Renal pelvis (tissue), 12 donors: ENCODE measurements at places on chromosomes 11 and 22. TPM values are rescaled to one million over a fixed set of nuclear protein-coding genes. Genes with fewer than 3 reads are reported as not detected.

CCDC87 gene
- polyA plus RNA-seq, result 0.31 TPM

OLFML1 gene
- polyA plus RNA-seq, result 29.8 TPM

PAX6 gene
- polyA plus RNA-seq, result 0.27 TPM

SCN4B gene
- polyA plus RNA-seq, result 2.5 TPM

LAYN gene
- 6.4 TPM for polyA plus RNA-seq

HTR3A gene
- not detected for polyA plus RNA-seq

TYR gene
- 0.09 TPM for polyA plus RNA-seq

POU2AF3 gene
- polyA plus RNA-seq, result 8.9 TPM

FLRT1 gene
- 3.4 TPM for polyA plus RNA-seq

OR5M8 gene
- not detected for polyA plus RNA-seq

GALNT18 gene
- 28.1 TPM for polyA plus RNA-seq

SLC39A13 gene
- polyA plus RNA-seq, result 71.9 TPM

IFITM1 gene
- 33.7 TPM for polyA plus RNA-seq

NAALAD2 gene
- polyA plus RNA-seq, result 14.2 TPM

KIF18A gene
- 11.0 TPM for polyA plus RNA-seq

BSCL2 gene
- 72.7 TPM for polyA plus RNA-seq

CALCA gene
- polyA plus RNA-seq, result 16.3 TPM

MUC15 gene
- 3.0 TPM for polyA plus RNA-seq

FCHSD2 gene
- polyA plus RNA-seq, result 34.3 TPM

CFAP300 gene
- 5.6 TPM for polyA plus RNA-seq

GNB1L gene
- polyA plus RNA-seq, result 8.3 TPM

TUBGCP6 gene
- 37.9 TPM for polyA plus RNA-seq

PVALB gene
- 8.0 TPM for polyA plus RNA-seq

C11orf91 gene
- not detected for polyA plus RNA-seq

ZC3H7B gene
- polyA plus RNA-seq, result 96.9 TPM

RAB6A gene
- polyA plus RNA-seq, result 108 TPM

TRIM49 gene
- not detected for polyA plus RNA-seq

LMO2 gene
- polyA plus RNA-seq, result 33.3 TPM

DDX25 gene
- 4.7 TPM for polyA plus RNA-seq

RFPL2 gene
- polyA plus RNA-seq, result 0.73 TPM

CAPRIN1 gene
- 266 TPM for polyA plus RNA-seq

SMTNL1 gene
- 0.17 TPM for polyA plus RNA-seq

POTEH gene
- polyA plus RNA-seq, result not detected

RAB39A gene
- polyA plus RNA-seq, result 0.73 TPM

AQP11 gene
- polyA plus RNA-seq, result 5.3 TPM

TSPAN32 gene
- 2.8 TPM for polyA plus RNA-seq

OR51E1 gene
- polyA plus RNA-seq, result 1.3 TPM

SLC22A6 gene
- 32.2 TPM for polyA plus RNA-seq

TRIM48 gene
- polyA plus RNA-seq, result not detected

ANKK1 gene
- polyA plus RNA-seq, result 0.33 TPM

HARBI1 gene
- 5.6 TPM for polyA plus RNA-seq

WNT11 gene
- polyA plus RNA-seq, result 18.2 TPM

MS4A14 gene
- polyA plus RNA-seq, result 0.27 TPM

RFPL3 gene
- polyA plus RNA-seq, result not detected

TIGD3 gene
- polyA plus RNA-seq, result 0.61 TPM

TSSK2 gene
- not detected for polyA plus RNA-seq

LIF gene
- 3.0 TPM for polyA plus RNA-seq

TRIM6 gene
- polyA plus RNA-seq, result 27.1 TPM

NLRP10 gene
- polyA plus RNA-seq, result not detected

MN1 gene
- polyA plus RNA-seq, result 8.2 TPM

HOATZ gene
- polyA plus RNA-seq, result 0.06 TPM

SSH3 gene
- 31.0 TPM for polyA plus RNA-seq

SCN2B gene
- polyA plus RNA-seq, result 3.7 TPM

MEI1 gene
- 3.7 TPM for polyA plus RNA-seq

PRG3 gene
- 0.77 TPM for polyA plus RNA-seq

PGR gene
- polyA plus RNA-seq, result not detected

HBG2 gene
- 1,324 TPM for polyA plus RNA-seq
